Retina (tissue), 1 donor: ENCODE measurements at places on chromosomes 4 and X.

GRCh38 chr4:163191999-163192398 lies 25.3 kb upstream of the NAF1 start:
- DNase-seq, result no peak

DNA sequence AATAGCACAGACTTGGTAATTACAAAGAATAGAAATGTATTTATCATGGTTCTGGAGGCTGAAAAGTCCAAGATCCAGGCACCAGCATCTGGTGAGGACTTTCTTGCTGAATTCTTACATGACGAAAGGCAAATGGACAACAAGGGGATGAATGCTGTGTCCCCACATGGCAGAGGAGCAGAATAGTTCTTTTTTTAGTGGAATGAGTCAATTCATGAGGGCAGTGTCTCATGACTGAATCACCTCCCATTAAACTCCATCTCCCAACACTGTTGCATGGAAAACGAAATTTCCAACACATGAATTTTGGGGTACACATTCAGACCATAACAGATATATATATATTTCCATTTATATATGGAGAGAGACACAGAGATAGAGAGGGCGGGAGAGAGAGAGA lies 628.3 kb downstream of the TRIML1 start:
- DNase-seq, result no peak

DNA sequence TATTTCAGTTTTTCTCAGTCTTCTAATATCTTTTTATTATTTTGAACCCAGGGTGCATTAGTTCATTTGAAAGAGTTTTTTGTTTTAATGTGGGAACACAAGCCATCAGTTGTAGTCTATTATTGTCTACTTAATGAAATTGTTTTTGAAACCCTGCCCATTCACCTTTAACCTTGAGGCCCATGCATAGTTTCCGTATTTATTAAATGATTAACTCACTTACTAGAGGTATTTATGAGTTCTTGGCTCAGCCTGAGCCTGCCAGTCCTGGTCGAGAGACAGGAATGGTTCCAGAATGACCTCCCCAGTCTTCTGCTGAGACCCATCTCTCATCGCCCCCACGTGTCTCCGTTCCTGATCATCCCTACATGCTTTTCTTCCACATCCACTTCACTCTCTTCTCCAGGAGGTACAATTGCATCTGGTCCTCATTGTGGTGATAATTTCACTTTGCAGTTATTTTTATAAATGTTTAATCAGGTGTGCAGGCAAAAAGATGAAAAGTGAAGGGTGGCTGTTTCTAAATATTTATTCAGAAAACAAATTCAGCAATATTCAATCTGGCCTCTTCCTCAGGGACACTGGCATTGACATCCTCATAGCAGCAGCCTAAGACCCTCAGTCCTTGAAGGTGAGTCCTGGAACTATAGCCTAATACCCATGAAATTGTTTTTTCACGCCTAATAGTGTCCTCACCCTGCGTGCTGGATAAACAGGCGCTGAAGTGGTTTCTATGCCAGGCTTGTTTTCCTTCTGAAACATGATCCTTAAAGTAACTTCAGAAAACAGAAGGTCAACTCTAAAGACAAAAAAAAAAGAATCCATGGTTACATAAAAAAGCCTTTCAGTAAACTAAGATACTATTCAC lies 112.8 kb downstream of the KDR start:
- DNase-seq, result no peak

- DNase-seq, result no peak
These were observed 20.4 kb downstream of the SASH3 start for GRCh38 chrX:129800186-129800585.

DNA sequence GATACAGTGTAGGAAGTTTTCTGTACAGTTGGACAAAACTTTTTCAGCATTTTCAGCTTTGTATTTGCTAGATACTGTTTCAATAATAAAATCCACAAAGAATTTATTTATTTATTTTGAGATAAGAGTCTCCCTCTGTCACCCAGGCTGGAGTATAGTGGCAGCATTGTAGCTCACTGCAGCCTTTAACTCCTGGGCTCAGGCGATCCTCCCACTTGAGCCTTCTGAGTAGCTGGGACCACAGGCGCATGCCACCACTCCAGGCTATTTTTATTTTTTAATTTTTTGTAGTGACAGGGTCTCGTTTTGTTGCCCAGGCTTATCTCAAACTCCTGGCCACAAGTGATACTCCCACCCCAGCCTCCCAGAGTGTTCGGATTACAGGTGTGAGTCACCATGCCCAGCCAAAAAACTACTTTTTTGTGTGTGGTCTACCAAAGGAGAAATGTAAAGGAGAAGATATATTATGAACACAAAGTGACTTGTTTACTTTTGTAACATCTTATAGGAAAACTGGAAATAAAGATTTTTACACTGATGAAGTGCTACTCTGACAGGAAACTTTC lies 13.0 kb upstream of the SOWAHD start:
- DNase-seq, result no peak
